ENCODE measurements at places on chromosomes 5 and 9.

- no peak for DNase-seq
These were observed 112.0 kb upstream of the CTNND2 start for GRCh38 chr5:12016159-12016746.

GRCh38 chr9:90458485-90458884 lies 184.1 kb downstream of the DIRAS2 start:
- no peak for DNase-seq

DNA sequence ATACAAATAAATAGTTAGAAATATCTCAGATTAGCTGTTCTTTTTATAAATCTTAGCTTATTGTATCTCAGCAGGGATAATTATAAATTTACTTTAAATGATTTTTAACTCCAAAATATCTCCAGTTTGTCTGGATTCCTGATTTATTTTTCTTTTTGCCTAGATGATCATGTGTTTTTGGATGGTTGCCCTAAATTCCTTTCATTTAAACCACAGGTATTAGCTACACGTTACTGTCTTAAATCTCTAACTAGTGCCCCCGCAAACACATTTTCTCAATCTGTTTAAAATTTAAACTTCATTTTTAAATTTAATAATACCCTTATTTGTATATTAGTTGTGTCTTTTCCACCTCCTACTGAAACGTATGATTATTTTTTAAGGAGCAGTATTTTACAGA lies 5.6 kb downstream of the FER start:
- DNase-seq, result no peak

GRCh38 chr5:6401410-6401809 lies 23.1 kb upstream of the MED10 start:
- no peak for DNase-seq

DNA sequence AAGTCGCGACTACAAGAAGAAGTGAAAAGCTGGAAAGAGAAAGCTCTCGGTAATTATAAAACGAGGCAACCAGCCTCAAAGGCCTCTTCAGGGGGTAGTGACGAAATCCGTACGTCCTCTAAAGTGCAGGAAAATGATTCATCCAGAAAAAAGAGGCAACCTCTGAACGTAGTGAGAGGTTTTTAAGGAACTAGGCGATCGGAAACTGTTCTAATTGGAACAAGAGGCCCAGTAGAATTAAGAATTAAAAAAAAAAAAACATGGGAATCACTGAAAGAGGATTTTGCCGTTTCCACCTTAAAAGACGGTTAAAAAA lies 1.0 kb downstream of the CSNK1A1 start:
- DNase-seq, result no peak

DNA sequence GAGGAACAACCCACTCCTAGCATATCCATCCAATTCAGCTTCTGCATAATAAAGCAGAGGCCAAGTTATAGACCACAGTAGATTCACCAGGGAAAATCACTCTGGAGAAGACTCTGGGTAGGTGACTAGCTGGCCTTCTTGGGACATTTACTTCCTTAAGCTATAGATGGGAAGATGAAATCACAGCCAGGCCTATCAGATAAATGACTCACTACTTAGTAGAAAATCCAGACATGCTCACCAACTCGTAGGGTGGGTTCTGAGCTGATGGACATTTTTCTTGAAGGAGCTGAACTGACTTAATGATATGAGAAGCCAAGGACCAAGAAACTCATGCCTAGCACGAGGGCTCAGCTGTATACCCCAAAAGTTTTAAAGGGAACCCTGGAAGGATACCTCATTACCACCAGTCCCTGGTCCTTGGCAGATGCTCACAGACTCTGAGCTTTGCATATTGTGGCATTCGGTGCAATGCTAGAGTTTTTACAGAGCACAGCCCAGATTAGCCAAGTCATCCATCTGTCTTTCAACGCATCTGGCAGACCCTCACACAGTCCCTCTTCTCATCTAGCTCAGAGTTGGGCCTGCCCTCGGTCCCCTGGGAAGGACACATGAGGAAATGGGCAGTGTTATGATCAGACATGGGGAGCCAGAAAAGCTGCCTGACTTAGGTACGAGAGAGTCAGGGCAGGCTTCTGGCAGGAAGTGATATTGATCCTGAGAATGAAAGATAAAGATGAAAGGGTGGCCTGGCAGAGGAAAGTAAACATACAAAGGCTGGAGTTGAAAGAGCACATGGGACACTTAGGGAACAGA lies 15.0 kb downstream of the ACSL6 start:
- DNase-seq, result no peak

- DNase-seq, result no peak
These were observed 182.5 kb upstream of the PPP1R2B start for GRCh38 chr5:156667616-156668015.

DNA sequence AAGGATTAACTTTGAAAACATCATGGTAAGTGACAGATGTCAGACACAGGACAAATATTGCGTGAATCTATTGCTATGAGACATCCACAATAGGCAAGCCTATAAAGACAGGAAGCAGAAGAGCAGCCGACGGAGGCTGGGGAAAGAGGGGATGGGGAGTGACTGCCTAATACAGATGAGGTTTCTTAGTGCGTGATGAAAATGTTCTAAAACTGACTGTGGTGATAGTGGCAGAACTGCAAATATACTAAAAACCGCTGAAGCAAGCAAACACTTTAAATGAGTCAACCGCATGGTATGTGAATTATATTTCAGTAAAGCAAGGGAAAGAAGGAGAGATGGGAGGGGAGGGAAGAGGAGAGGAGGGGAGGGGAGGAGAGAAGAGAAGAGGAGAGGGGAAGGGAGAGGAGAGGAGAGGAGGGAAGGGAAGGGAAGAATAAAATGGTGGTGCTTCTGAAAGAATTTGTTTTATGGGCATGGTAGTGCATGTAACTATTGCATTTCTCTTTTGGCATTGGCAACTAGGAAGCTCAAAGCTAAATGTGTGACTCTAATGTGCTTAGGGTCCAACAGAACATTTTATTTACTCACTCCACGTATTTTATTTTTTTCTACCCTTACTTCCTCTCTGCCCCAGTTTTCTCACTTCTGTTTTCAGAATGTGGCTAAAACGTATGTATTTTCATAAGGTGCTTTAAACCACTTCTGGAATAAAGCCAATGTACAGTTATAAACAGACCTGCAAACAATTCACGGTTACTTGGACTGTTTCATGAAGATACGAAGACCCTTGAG lies 21.3 kb downstream of the AKNA start:
- peak; percentile 65 for DNase-seq

GRCh38 chr9:74496819-74497747 lies at the start of gene RORB:
Gene RORB (plus strand): TSS chr9:74497335. CDS start chr9:74497977, 642 bp downstream.
- DNase-seq, result no peak

GRCh38 chr5:76620166-76620565 lies 3.0 kb downstream of the F2RL2 start:
- DNase-seq, result no peak

GRCh38 chr5:34717426-34718327 lies 61.5 kb downstream of the RAI14 start:
- DNase-seq, result peak; percentile 88

DNA sequence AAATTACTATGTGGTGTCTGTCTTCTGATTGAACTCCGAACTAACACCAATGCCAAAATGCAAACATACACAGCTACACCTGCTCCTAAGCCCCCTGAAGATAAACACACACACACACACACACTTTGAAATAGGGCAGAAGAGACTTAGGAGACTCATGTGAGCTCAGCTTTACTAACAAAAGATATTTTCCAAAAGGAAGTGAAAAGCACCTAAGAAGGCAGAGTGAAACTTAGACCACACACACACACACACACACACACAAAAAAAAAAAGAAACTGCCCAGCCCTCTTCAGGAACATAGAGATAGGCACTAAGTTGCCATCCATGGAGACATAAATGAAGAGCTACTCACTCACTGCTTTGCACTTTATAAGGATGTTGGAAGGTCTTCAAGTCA lies 45.2 kb upstream of the APC start:
- no peak for DNase-seq

DNA sequence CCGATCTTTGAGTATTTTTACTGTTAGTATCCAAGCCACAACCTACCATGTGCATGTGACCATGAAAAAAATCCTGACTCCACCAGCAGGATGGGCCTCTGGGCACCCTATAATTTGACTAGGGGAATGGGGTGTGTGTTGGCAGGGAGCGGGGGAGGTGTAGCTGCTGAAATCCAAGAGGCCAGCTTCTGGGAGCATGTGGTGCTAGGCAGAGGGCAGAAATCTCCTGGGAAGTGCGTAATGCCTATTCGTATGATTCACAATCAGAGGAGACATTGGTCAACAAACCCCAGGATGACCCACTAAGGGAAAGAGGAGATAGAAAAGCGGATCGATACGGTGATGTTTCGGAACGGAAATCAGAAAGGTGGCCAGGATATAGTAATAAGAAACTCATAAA lies 149.9 kb downstream of the ARSB start:
- no peak for DNase-seq

DNA sequence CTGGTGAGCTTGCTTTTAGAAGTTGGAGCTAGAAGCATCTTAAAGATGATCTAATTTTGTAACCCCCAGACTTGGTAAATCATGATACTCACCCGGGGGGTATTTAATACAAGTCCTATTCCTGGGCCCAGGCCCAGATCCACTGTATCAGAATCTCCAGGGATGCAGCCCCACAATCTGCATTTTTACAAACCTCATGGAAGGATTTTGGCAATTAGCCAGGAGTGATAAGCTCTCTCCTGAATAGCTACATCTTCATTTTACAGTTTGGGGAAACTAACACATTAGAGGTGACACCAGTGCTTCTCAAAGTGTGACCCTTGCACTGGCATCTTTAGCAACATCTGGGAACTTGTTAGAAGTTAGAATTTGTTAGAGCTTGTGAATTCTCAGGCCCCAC lies 31.2 kb upstream of the OTP start:
- DNase-seq, result no peak

GRCh38 chr9:109158651-109159050 lies 8.4 kb downstream of the FRRS1L start:
- DNase-seq, result peak; percentile 33

DNA sequence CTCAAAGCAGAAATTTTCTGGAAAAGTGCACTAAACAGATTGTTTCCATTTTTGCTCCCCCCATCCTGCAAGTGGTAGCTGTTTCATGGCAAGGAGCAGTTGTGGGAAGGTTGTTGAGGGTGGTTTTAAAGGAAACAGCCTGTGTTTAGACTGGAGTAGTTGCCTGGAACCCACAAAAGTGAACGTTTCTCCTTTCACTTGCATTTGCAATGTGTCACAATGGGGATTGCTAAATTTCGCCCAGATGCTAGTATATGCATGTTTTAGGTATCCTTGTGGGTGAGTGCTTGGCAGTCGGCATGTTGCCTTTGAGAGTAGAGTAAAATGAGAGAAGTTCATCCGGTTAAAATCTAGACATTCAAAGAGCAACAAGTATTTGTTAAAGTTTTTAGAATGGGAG lies 1099.9 kb upstream of the DMAC1 start:
- DNase-seq, result no peak

DNA sequence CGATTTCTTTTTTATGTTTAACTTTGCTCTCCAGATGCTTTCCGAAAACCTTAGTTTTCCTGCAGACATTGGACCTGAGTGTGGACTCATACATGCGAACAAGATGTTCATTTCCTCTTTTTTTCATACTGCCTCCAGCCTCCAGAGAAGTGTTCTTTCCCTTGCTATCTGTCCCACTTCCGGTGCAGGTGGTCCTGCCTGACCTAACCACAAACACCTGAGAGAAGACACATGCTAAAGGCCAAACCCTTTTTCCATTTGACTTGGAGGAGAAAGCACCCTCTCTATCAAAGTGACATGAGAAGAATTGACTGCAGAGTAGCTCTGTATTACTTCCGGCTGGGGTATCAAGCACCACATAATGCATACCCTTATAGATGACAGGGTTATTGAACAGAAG lies 334.0 kb downstream of the ARHGEF28 start:
- no peak for DNase-seq

DNA sequence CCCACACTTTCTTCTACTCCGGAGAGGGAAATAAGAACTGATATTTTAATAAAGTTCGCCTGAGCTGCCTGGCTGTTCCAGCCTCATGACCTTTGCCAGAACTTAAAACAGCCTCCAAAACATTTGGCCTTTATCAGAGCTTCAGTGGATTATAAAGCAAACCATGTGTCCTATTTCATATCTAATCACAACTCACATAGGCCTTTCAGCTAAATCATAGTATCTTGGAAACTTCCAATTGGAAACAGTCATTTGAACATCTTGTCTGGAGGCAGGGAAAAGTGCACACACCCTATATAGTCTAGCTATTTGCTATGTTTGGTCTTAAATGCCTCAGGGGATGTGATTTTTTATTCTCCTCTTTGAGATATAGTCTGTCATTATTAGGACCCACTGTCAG lies 46.0 kb upstream of the FREM1 start:
- DNase-seq, result no peak

GRCh38 chr9:68895741-68896478 lies 118.0 kb downstream of the PRKACG start:
- DNase-seq, result no peak
